Activated CD8-positive, alpha-beta memory T cell treated with anti-CD3 and anti-CD28 coated beads for 24 hours (primary cell): ENCODE measurements at places on chromosomes 16 and 17.

DNA sequence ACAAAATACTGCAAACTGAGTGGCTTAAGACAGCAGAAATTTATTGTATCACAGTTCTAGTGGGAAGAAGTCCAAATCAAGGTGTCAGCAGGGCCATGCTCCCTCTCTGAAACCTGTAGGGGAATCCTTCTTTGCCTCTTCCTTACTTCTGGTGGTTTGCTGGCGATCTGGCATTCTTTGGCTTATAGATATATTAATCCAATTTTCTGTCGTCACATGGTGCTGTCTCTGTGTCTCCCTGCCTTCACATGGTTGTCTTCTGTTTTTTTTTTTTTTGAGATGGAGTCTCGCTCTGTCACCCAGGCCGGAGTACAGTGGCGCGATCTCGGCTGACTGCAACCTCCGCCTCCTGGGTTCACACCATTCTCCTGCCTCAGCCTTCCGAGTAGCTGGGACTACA is 6.8 kb upstream of the AKAP1 start:
- DNase-seq: no peak

- no peak for DNase-seq
Observed at GRCh38 chr16:19841184-19841583, 43.5 kb downstream of the GPRC5B start.

DNA sequence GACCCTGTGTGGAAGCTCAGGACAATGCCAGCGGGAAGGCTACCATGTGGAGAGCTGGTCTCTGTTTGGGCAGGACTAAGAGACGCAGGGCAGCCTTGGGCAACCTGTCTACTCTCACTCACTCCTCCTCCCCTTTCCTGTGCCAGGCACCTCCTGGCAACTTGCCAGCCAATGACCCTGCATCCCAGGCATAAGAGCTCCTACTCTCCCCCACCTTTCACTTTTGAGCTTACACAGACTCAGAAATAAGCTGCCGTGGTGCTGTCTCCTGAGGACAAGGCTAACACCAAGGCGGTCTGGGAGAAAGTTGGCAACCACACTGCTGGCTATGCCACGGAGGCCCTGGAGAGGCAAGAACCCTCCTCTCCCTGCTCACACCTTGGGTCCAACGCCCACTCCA is 2.6 kb downstream of the HBM start:
- DNase-seq: no peak

- no peak for DNase-seq
Observed at GRCh38 chr17:59859444-59860025, 33.2 kb downstream of the TUBD1 start.
